ENCODE measurements at places on chromosomes 12 and 14. TPM values are rescaled to one million over a fixed set of nuclear protein-coding genes. Genes with fewer than 3 reads are reported as not detected.

NXPH4 gene
- total RNA-seq, result not detected

DNA sequence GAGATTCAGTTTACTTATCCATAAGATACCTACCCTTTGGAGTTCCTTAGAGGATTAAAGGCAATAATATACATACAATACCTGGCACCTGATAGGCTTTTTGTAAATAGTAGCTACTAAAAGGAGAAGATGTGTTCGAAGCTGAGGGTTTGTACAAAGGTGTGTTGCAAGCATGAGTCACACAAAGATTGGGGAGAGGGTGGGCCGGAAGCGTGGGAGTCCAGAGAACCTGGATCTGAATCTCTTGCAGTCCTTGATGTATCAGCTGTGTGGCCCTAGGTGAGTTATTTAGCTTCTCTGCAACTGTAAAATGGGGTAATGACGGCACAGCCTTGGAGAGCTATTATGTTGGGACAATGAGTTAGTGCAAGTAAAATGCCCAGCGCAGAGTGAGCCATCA, 61.6 kb upstream of the PSMC1 start:
- H3K4me1 ChIP-seq, result no peaks in the 10 kb centered on the region
- no peak overlapping the region for H3K4me3 ChIP-seq
- no peaks in the 10 kb centered on the region for H3K36me3 ChIP-seq

DNA sequence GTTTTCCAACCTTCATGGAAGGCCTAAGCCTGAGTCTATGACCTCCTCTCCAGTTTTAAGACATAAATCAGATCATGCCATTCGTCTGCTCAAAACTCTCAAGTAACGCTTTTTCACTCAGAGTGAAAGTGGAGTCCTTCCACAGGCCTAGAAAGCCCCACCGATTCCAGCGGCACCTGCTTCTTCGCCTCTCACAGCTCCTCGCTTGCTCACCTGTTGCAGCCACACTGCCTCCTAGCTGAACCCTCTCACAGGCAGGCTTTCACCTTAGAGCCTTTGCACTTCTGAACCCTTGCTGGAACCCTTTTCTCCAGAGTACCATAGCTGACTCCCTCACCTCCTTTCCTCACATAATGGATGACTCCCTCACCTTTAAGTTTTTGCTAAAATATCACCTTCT, 301.1 kb downstream of the ZFP36L1 start:
- H3K27ac ChIP-seq, result no peak overlapping the region
- no peaks in the 10 kb centered on the region for H3K27me3 ChIP-seq
- H3K4me3 ChIP-seq, result no peak overlapping the region
- H3K4me1 ChIP-seq, result no peaks in the 10 kb centered on the region
- H3K36me3 ChIP-seq, result no peaks in the 10 kb centered on the region

GRCh38 chr12:131471946-131472732, 238.8 kb upstream of the SFSWAP start:
- no peak overlapping the region for H3K27ac ChIP-seq
- H3K4me1 ChIP-seq, result no peaks in the 10 kb centered on the region
- no peak for DNase-seq
- H3K4me3 ChIP-seq, result no peak overlapping the region
- H3K27me3 ChIP-seq, result no peaks in the 10 kb centered on the region
- H3K36me3 ChIP-seq, result no peaks in the 10 kb centered on the region

GRCh38 chr12:28040246-28040645, 67.7 kb upstream of the PTHLH start:
- no peak overlapping the region for H3K27ac ChIP-seq
- H3K4me3 ChIP-seq, result no peak overlapping the region
- no peaks in the 10 kb centered on the region for H3K4me1 ChIP-seq
- no peaks in the 10 kb centered on the region for H3K36me3 ChIP-seq
- DNase-seq, result no peak

TRHDE gene
- 3.5 TPM for total RNA-seq
